Stimulated activated CD4-positive, alpha-beta T cell treated with anti-CD3 and anti-CD28 coated beads, Interleukin-1b, Interleukin-23, amount 100 ng/mL, for 1 hour (primary cell): ENCODE measurements at places on chromosomes 2 and 18.

- DNase-seq = no peak
Observed at GRCh38 chr2:168323529-168324021, 76.2 kb upstream of the STK39 start.

- DNase-seq = no peak
Observed at GRCh38 chr18:60668583-60668982, 296.0 kb upstream of the MC4R start.

- DNase-seq = no peak
Observed at GRCh38 chr2:221562226-221562625, 9.9 kb downstream of the EPHA4 start.

- DNase-seq = no peak
Observed at GRCh38 chr2:196142825-196143224, 28.6 kb downstream of the STK17B start.

DNA sequence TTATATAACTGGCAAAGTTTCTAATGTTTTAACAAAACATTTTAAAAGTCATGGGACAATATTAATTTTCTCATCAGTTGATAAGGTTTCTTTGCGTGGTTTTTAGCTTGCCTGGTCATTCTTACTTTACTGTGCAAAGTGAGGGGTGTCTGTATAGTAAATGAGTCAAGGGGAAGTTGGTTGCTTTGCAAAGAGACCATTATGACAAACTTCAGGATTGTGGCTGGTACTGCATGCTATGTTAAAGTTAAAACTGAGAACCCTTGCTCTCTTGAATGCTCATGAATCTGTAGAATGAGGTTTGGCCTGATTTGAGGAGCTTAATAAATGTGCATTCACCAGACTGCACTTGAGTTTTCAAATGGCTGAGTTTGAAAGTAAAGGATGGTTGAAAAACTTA lies 47.0 kb downstream of the COL4A4 start:
- no peak for DNase-seq

DNA sequence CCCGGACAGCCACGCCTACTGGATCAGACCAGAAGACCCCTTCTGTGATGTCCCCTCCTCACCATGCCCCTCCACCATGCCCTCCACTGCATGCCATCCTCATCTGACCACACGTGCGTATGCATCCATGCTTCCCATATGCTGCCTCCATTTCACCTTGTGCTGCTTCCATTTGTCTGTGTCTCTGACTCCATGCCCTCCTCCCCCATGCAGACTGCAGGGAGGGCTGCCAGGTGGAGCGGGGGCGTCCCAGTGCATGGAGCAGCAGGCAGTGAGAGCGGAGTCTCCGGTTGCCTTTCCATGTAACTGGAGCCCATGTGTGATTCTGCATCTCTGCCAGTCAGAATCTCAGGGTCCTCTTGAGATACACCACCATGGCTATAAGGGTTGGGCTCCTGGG lies 52.6 kb downstream of the COA5 start:
- DNase-seq = no peak

DNA sequence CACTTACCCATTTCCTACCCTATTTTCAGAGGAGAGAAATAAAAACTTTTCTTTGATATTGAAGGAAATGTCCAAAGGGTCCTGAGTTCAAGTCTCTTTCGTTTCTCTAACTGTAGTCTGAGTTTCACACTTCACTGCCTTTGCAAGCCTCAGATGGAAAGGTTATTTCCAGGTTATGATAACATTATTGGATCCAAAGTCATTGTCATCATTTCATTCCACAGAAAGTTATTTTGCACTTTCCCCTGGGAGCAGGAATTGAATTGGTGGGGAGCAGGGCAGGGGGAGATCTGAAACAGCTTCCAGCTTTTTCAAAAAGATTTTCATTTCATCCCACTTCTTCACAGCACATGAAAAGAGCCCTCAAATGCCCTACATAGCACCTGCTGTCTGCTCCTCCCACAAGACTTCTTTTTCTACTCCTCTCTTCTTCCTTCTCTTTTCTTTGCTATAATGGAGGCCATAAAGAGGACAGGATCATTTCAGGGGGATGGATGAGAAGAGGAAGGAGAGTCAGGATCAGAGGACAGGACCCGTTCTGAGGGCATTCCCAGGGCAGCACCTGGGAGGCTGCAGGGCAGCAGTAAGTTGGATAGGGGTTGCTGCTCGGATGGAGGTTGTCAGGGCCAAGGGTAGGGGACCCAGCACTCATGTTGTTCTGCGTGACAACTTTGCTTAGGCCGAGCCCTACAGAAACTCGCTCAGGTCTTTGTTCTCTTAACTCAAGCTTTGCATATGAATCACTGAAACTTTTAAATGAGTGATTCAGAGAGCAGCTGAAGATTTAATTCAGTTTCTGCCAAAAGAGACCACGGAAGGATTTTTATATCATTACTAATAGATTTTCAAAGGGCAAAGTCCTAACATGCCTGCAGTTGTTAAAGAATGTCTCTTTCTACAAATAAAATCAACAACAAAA lies 11.4 kb upstream of the GALNT5 start:
- no peak for DNase-seq
